ENCODE measurements at places on chromosomes 1 and 21.
A peak's percentile ranks its signal among the peaks of the same experiment; 100 is the strongest.

DNA sequence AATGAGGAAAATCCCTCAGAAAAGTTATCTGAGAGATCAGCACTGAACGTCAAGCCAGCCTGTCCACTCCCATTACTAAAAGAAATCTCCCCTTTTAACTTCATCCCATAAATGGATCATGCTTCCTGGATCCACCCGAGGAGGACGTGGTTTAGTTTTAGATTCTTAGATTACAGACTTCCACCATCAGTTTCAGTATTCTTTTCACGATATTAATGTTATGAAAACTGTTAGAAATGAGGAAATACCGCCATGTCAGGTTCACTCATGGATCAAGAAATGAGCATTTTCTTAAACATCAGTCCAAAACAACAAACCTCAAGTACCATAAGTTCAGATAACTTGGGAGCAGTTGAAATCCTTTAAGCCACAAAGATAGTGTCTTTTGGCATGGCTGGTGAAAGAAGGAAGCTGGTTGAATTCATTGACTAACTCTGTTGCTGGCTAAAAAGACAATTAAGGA is 49.8 kb downstream of the NFIA start:
- no peak for DNase-seq

- no peak for DNase-seq
Observed at GRCh38 chr1:246309247-246309884, 197.7 kb downstream of the SMYD3 start.

GRCh38 chr1:94634977-94635416 is 93.4 kb upstream of the F3 start:
- no peak for DNase-seq

DNA sequence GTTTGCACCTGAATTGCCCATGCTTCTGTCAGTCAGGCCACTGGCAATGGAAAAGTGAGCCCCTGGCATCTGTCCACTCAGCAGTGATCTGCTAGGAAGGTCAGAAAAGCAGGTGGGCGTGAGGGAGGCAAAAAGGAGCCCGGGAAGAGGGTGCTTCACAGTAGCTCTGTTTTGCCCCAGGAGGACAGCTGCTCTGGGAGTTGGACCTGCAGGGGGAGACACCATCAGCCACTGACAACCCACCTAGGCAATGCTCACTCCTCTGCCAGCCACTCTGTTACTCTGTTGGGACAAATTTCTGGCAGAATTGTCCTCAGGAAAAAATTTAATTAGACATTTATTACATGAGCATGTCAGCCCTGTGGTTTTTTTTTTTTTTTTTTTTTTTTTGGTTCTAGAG is 146.4 kb downstream of the LRIG2 start:
- no peak for DNase-seq

DNA sequence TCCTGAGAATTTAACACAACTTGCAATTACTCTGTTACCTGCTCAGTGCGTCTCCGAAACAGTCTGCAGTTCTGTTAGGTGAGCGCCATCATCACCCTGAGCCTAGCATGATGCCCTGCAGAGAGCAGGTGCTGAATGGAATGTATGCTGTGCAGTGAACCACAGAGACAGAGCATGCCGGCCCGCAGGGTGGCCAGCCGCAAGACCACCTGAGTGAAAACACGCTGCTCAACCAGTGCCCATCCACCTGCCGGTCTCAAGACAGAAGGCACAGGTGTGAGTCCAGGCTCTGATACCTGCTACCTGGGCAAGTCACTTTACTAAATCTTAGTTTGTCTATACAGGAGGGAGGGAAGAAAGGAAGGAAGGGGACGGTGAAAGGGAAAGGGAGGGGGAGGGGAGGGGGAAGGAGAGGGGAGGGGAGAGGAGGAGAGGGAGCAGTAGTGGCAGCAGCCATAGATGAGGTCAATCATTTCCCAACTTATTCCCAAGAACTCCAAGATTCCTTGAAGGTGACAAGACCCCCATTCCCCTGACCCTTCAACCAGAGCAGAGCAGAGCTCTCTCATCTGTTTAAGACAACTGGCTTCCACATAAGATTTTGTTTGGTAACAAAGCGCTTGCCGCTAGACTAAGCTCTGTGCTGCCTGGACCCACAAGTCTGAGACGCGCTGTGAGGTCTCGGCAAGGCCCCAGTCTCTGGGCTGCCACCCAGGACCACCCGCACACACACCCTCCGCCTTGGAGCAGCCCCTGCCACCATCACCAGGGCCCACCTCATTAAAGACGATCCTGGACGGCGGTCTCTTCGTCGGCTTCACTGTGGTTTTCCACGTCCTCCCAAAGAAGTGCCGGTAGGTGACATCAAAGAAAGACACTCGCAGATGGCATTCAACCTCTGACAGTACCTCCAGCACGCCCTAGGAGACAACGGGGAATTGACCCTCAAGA is 14.5 kb downstream of the NPHP4 start:
- DNase-seq: no peak

- DNase-seq: no peak
Observed at GRCh38 chr1:34896612-34897011, 32.8 kb downstream of the DLGAP3 start.

GRCh38 chr1:33015216-33015615 is 21.5 kb downstream of the AK2 start:
- peak; percentile 66 for DNase-seq

DNA sequence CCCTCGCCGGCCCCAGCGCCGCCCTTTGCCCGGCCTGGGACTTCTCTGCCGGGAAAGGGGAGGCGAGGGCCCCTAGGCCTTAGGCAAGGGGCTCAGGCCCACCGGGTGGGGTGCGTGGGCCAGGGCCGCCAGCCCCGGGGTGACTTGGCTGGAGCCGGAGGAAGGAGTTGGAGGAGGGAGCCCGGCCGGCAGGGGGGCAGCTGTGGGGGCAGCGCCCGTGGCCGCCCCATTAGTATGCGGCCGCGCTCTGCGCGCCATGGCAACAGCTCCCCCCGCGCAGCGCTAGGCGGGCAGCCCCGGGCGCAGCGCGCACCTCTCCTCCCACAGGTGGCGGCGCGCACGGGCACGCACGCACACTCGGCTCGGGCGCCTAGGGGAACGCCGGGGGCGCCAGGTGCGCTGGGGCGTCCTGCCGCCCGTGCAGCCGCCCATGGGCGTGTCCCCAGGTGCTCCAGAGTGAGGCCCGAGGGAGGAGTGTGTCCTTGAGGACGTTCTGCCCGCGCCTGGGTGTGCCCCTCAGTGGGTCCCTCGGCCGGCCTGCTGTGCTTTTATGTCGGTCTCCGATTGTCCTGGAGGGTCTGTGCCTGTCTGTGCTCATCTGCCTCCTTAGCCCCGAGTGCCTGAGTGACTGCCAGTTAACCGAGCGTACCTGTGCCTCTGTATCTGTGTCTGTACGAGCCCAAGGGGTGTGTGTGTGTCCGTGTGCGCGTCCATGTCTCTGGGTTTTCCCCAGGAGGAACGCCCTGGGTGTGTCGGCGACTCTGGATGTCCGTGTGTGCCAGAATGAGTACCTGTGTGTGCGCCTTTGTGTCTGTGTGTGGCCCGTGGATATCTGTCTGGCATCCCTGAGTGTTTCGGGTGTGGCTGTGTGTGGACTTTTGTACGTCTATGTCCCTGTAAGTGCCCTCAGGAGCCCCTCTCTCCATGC is 38.2 kb upstream of the WASF2 start:
- no peak for DNase-seq

DNA sequence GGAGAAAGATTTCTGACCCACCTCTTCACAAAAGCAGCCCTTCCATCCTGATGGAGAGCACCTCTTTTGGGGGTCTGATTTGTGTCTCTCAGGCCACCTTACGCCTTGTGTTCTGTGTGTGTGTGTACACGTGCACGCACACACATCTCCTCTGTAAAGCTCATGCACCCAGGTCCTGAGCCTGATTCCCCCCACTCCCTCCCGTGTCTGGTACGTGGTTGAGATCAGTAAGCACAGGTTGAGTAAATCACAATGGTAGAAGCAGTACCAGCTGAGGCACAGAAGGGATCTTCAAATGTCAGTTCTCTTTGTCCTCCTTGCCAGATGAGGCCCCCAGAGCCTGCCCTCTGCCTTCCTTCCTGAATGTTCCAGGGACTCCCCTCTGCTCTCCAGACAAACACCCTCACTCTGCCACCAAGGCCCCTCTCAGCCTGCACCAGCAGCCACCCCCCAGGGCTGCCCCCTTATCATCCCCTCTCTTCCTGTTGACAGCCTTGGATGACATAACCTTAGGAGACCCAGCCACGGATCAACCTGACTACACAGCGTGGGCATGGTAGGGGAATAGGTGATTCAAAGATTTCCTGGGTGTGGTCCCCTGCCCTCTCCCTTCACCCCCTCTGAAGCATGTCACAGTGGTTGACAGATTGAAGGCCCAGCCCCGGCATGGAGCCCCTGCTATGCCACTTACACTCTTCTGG is 112.8 kb downstream of the HIVEP3 start:
- DNase-seq: no peak

DNA sequence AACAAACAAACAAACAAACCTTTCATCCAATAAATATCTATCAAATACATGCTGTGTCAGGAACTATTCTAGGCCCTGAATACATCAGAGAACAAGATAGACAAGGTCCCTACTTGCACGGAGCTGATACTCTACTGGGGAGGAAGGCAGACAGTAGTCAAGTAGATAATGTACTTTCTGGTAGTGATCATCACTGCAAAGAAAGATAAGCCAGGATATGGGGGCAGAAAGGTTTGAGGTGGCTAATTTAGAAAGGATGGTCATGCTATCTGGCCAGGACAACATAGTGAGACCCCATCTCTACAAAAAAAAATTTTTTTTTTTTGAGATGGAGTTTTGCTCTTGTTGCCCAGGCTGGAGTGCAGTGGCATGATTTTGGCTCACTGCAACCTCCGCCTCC is 9.3 kb upstream of the MEX3A start:
- DNase-seq: no peak
